ENCODE measurements at places on chromosomes 16 and 17. TPM values are rescaled to one million over a fixed set of nuclear protein-coding genes. Genes with fewer than 3 reads are reported as not detected.

Gene PHOSPHO1
- 0.85 TPM for total RNA-seq

Gene NPIPB2
- total RNA-seq, result 24.7 TPM

- DNase-seq, result no peak
Observed at GRCh38 chr17:69779378-69780214, 295.4 kb upstream of the KCNJ16 start.

DNA sequence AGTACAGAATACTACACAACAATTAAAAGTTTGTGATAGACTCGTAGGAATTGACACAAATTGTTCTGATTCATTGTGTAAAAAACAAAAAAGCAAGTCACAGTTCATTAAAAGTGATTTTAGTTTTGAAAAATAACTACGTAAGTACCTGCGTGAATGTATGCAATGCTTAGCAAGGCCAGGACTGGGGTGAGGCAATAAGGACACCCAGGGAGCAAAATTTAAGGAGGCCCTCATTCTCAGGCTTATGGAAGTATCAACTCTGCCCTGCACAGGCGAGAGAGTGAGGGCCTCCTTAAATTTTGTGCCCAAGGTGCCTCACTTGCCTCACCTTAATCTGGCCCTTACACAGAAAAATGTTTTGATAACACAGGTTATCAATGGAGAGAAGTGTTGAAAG, 31.4 kb downstream of the NOG start:
- DNase-seq, result no peak
